NCI-H446 treated with DMSO at 0.1 percent for 48 hours (cell line): ENCODE measurements at places on chromosomes 13 and 19.

GRCh38 chr19:33781996-33782395 lies 14.7 kb upstream of the KCTD15 start:
- no peak for DNase-seq

DNA sequence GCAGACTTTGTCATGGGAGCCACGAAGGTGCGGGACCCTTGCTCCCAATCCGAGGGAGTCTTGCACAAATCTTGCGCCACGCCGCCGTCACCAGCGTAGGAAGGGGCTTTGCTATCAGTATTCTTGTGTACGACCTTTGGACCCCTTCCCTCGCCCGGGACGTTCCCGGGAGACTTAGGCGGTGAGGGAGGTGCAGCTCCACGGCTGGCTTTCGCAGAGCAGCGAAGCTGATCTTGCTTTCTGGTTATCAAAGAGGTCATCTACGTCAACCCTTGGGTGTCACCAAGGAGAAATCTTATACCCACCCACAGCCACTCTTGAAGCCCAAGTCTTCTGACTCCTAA lies 583 bp downstream of the TECR start:
- no peak for DNase-seq

DNA sequence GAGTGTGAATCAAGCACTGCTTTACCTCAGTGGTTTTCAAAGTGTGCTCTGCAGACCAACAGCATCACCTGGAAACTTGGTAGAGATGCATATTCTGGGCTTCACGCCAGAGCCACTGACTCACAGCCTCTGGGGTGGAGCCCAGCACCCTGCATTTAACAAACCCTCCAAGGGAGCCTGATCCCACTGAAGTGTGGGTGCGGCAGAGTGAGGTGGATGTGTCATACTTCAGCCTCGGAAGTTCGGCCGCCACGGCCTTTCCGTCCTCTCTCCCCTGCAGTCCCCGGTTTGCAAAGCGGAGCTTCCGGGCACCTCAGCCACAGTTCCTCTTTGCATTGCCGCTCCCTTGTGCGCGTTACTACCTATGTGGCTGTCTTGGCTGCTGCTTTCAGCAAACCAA lies 33.3 kb upstream of the MICU2 start:
- DNase-seq, result no peak

DNA sequence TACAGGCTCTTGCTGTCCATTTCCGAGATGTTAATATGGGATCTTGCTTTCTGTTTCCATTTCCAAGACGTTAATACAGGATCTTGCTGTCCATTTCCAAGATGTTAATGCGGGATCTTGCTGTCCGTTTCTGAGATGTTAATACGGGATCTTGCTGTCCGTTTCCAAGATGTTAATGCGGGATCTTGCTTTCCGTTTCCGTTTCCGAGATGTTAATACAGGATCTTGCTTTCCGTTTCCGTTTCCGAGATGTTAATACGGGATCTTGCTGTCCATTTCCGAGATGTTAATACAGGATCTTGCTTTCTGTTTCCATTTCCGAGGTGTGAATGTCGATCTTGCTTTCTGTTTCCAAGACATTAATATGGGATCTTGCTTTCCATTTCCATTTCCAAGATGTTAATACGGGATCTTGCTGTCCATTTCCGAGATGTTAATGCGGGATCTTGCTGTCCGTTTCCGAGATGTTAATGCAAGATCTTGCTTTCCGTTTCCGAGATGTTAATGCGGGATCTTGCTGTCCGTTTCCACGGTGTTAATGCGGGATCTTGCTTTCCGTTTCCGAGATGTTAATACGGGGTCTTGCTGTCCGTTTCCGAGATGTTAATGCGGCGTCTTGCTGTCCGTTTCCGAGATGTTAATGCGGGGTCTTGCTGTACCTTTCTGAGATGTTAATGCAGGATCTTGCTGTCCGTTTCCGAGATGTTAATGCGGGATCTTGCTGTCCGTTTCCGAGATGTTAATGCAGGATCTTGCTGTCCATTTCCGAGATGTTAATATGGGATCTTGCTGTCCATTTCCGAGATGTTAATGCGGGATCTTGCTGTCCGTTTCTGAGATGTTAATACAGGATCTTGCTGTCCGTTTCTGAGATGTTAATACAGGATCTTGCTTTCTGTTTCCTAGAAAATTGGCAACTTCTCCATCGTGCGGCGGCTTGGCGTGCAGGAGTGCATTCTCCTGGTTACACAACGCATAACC lies 38.3 kb downstream of the PEX11G start:
- DNase-seq, result no peak

GRCh38 chr13:29740961-29741360 lies 109.5 kb downstream of the UBL3 start:
- no peak for DNase-seq

DNA sequence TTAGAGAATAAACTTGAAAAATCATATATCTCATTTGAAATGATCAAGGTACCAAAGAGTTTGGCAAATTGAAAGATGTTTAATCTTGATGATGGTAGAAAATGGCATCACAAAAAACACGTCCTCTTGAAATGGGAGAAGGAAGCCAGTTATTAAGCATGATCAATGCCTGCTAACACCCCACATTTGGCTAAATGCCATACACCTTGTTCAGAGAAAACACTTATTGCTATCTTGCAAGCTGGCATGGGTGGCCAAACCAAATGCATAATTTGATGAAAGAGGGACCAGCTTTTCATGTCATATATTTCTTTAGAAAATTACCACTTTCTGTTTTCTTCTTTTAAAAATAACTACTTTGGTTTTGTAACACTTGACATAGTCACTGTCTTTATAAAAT lies 141.3 kb downstream of the ZAR1L start:
- DNase-seq, result no peak

GRCh38 chr13:32731576-32731975 lies 145.3 kb downstream of the PDS5B start:
- DNase-seq, result no peak

DNA sequence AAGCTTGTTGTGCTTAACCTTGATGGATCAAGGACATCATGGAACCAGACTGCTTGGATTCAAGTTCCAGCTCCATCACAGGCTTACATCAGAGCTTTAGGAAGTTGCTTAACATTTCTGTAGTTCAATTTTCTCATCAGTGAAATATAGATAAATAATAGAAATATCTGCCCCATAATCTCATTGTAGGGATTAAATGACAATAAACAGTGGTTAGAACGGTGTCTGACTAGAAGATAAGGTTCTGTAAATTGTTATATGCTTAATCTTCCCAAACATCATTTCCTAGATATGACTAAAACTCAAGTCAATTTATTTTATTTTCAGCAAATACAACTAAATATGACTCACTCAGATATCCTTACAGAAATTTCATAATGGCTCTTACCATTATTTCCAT lies 83.5 kb downstream of the SLITRK1 start:
- DNase-seq, result no peak

DNA sequence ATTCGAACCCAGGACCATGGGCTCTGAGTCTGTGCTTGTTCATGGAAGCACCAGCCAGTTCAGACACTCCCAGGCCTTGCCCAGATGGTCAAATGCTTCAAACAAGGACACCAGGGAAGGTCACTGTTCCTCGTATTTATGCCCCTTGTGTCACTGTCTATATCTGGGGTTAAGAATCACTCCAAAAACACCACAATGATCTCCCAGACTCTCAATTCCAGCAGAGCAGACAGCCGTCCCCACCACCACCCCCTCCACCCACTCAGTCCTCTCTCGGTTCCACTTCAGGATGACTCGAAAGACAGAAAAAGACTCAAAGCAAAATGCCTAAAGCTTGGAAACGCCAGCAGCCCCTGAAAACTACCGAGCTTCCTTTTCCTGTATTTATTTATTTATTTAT lies 79.0 kb downstream of the INSR start:
- DNase-seq, result no peak

DNA sequence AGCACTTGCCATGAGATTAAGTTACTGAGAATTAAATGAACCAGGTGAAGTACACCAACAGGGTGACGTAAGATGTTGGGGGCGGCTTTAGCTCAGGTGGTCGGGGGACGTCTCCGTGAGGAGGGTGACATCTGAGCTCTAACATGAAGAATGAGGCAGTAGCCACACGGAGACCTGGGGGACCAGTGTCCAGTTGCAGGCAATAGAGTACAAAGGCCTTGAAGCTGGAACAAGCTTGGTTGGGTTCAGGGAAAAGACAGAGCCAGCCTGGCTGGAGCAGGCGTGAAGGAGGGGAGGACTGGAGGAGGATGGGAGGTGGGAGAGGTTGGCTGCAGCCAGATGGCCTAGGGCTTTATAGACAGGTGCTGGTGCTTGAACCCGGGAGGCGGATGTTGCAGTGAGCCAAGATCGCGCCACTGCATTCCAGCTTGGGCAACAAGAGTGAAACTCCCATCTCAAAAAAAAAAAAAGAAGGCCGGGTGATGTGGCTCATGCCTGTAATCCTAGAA lies 1.6 kb downstream of the SPINT2 start:
- DNase-seq, result no peak

DNA sequence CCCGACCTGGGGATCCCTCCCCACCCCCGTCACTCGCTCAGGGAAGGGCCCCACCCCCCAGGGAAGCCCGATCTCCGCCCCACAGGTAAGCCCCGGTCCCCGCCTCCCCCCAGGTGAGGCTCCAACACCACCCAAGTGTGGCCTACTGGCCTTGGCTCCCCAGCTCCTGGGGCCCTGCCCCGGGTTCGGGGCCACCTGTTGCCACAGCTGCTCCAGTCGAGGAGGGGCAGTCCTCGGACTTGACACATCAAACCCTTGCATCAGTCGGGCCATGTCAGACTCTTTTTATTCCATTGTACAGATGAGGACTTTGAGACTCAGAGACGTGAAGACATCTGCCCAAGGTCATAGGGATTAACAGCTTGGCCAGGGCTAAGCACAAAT lies 512 bp downstream of the CC2D1A start:
- DNase-seq, result no peak

GRCh38 chr13:75637181-75637750 lies 1.1 kb downstream of the LMO7 start:
- DNase-seq, result no peak

DNA sequence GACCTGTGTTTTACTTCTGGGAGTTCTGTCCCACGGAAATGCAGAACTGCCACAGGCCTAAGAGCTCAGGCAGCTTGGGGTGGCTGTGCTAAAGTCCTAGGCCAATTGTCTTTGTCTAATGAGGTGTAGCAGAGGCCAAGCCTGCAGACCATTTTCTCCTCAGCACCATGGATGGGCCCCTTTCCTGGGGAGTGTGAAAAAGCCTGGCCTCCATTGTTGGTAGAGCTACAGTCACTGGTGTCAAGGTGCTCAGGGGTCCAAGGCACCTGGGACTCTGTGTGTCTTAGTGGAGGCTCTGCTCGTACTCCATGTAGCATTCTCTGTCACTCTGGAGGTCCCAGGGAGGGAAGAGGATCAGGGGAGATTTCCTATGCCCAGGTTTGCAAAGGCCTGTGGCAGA lies 329.6 kb downstream of the SLITRK5 start:
- DNase-seq, result no peak

DNA sequence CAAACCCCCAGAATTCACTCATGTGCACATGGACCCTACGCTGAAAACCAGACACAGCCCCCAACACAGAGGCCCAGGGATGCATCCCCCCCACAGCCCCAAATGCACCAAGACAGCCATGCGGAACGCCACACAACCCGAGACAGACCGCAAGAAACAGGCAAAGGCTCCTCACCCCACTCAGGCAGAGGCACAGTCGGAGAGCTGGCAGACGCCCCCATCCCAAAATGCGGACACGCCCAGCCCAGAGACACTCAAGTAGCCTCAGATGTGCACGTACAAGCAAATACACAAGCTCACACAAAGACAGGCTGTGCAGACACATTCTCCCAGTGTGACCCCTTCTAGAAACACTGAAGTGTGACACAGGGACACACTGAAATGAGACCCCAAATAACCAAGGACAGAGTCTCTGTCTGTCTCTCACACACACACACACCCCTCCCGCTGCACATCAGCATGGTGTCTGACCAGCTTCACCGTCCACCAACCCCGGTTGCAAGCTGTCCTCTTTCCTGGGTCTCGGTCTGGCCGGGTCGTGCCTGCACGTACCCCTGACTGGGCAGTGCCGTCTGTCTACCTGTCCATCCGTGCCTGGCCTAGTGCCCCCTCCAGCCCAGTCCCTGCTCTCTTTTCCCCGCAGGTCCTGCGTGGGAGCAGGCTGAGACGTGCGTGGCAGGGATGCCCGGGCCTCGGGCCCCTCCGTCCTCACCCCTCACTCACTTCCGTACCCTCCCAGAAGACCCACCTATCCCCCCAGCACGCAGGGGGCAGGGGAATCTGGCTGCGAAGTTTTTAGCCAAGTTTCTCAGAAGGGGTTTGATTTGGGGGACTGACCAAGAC lies 16.1 kb downstream of the ERFL start:
- no peak for DNase-seq

DNA sequence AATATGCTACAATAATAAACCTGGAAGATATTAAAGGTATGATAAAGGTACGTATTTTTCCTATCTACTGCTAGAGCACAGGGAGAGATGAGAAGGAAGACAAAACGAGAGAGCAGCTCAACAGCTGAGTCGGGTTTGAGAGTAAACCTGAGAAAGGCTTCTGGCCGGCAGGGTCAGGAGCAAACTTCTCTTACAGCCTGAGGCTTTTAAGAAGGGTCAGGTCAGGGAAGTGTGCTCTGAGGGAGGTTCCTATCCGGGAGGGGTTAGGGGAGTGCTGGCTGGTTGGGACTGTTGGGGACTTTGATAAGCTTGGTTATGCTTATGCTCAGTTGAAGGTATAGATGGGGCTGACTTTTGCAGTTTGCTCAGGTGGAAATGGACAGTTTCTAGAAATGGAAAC lies 77.7 kb upstream of the PRR20A start:
- DNase-seq, result no peak

- DNase-seq, result no peak
These were observed 216.3 kb downstream of the NHLRC3 start for GRCh38 chr13:39254601-39255000.

DNA sequence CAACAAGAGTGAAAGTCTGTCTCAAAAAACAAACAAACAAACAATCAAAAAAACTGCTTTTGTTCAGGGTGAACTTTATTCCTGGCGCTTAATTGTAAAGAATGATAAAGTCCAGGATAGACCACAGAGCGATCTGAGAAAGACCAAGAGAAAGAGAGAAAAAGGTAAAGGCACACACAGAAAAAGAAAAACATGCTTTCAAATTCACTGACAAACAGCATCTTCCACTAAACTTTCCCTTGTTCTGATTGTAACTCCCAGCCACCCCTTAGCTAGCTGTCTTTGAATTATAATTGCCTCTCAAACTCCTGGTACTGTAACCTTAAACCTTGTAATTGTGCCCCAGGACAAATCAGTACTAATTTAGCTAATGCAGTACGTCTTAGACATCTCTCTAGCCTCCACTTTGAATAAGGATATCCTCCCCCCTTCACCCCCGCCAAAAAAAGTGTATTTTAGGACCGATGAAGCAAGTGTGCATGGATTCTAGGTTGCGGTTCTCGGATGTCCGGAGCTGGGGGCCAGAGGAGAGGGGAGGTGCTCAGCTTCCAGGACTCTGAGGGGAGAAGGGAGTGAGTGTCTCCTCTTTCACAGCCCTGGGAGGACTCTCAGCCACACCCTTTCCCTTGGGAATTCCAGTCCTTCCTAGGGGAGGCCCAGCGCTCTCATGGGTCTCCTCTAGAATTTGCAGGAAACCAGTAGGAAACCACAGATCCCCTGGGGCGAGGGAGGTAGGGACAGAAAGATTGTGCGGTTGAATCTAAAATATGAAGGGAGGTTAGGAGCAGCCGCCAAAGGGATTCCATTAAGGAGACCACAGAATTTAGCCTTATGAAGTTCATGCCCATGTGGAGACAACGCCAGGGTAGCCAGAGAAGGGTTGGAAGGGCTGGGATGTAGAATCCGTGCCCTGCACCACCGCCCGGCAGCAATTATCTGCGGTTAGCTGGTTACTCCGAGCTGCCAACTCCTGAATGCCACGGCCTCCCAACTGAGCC lies 19.7 kb downstream of the ZNF536 start:
- no peak for DNase-seq
